ENCODE measurements at places on chromosomes 13 and 19.

DNA sequence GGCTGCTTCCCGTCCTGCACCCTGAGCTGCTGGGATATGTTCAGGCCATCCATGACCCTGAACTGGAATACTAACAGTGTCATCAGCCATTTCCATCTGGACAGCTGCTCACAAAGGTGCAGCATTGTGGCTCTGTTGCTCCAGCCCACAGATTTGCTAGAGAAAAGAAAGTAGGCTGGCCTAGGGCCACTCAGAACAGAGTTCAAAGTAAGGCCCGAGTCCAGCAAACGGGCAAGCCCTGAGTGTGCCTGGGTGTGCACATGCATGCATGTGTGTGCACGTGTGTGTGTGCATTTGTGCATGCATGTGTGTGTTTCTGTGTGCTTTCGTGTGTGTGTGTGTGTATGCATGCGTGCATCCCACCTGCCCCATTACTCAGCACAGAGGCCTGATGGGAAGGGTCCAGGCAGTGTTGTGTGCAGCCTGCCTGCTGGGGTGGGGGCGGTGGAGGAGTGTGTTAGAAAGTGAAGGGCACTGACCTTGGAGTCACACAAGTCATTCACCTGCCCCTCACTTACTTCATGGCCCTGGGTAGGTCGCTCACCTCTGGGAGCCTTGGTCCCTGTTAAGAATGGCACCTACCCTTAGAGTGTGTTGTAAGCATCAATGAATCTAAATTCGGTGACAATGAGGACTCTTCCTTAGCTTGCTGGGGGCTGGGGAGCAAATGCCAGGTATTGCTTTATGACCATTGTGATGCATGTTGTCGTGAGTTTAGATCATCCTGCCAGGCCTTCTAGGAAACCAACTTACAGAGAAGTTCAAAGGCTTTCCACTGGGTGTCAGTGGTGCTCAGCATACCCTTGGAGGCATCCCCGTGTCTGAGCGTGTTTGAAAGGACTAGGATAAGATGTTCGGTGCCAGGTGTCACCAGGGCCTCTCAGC is 53.2 kb downstream of the GPR12 start:
- H3K27ac ChIP-seq, result no peak overlapping the region
- H3K4me3 ChIP-seq, result no peak overlapping the region
- H3K4me1 ChIP-seq, result no peaks in the 10 kb centered on the region
- H3K27me3 ChIP-seq, result no peaks in the 10 kb centered on the region

DNA sequence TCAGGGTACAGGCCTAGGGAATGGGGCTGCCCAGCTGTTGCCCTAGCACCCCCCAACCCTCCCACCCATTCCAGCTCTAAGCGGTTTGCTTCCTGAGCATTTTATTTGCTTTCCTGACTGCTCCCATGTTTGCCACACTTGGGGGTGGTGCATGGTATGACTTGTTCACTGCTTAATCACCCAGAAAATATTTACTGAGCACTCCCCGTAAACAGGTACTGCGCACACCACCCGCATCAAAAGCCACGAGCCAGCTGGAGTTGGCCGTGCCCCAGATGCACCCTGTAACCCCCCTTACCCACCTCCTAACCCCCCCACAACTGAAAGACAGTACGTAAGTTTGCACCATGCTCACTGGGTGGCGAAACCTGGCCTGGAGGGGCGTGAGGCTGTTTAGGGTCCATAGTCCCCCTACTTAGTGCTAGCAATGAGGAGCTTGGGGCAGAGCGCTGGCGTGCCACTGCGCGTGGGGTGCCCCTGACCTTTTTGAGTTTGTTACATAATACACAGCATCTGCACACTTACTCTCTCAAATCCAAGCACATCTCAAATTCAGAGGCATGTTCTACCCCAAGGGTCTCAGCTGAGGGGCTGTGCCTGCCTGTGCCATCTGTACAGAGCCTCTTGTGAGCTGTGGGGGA is 29.8 kb downstream of the DPF1 start:
- H3K27ac ChIP-seq, result no peak overlapping the region
- no peak for DNase-seq
- H3K4me3 ChIP-seq, result no peak overlapping the region
- H3K4me1 ChIP-seq, result peaks cover 9% of the 10 kb centered on the region
- peaks cover 7% of the 10 kb centered on the region for H3K36me3 ChIP-seq
- H3K27me3 ChIP-seq, result no peaks in the 10 kb centered on the region

GRCh38 chr13:49499889-49500660 is 4.3 kb downstream of the PHF11 start:
- no peaks in the 10 kb centered on the region for H3K27me3 ChIP-seq
- peak overlapping the region; percentile 98 for H3K27ac ChIP-seq
- H3K4me1 ChIP-seq, result peaks cover 59% of the 10 kb centered on the region
- H3K4me3 ChIP-seq, result peak overlapping the region; percentile 94
- no peak for DNase-seq
- H3K36me3 ChIP-seq, result peaks cover 32% of the 10 kb centered on the region

GRCh38 chr13:66154976-66155375 is 1075.2 kb downstream of the PCDH9 start:
- no peaks in the 10 kb centered on the region for H3K27me3 ChIP-seq
- DNase-seq, result no peak
- H3K36me3 ChIP-seq, result no peaks in the 10 kb centered on the region
- no peaks in the 10 kb centered on the region for H3K4me1 ChIP-seq
- H3K4me3 ChIP-seq, result no peak overlapping the region

DNA sequence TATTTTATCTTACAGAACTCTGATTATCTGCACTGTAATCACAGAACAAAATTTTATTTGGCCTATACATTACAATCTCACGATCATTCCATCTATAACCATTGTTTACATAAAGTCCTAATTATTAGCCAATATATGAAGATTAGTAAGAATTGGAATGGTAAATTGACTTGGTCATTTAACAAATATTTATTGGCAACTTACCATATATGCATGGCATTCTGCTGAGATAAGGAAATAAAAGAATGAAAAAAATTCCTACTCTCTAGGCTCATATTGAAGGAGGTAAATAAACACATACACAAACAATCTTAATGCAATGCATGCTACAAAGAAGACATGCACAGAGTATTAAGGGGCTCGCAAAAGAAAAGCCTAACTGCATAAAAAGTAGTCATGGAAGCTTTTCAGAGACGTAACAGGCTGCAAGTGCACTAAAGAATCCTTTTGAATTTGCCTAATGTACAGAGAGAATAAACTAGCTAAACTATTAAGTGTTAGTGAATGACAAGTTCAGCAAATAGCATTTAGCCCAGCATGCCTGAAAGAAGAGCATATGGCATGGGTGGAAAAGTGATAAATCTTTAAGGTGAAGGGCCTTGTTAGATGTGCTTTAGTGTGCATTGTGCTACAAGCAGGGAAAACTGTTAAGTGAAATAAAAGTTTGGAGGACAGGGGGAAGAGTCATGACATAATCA is 1131.1 kb downstream of the PCDH9 start:
- no peak overlapping the region for H3K4me3 ChIP-seq
- no peak overlapping the region for H3K27ac ChIP-seq
- H3K27me3 ChIP-seq, result no peaks in the 10 kb centered on the region
- H3K36me3 ChIP-seq, result no peaks in the 10 kb centered on the region
- DNase-seq, result no peak

DNA sequence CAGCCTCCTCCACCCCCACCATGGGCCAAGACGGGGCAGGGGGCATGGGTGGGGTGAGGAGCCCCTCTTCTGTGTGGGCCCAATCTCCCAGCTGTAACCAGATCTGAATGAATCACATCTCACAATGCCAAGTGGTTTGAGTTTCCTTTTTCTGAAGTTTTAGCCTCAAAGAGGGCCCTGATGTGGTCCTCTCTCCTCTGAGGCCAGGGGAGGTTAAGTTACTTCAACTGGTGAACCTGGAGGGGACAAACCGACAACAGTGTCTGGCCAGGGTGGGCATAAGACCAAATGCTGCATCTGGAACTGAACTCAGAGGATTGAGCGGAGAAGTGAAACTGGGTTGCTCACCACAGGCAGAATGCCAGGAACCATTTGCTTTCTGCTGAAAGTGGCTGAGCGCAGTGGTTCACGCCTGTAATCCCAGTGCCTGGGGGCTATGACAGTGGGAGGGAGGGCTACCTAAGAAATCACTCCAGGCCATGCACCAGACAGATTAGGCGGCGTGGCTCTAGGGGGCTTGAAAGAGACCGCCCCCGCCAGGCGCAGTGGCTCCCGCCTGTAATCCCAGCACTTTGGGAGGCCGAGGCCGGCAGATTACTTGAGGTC is 15.4 kb upstream of the IRGC start:
- H3K36me3 ChIP-seq, result peaks cover 2% of the 10 kb centered on the region
- H3K27me3 ChIP-seq, result peaks cover 35% of the 10 kb centered on the region
- H3K4me3 ChIP-seq, result peak overlapping the region; percentile 98

- peaks cover 25% of the 10 kb centered on the region for H3K4me1 ChIP-seq
- H3K27ac ChIP-seq, result no peak overlapping the region
- H3K4me3 ChIP-seq, result no peak overlapping the region
These were observed 30.4 kb downstream of the CYP4F22 start for GRCh38 chr19:15538774-15539173.

- H3K36me3 ChIP-seq, result peaks cover 29% of the 10 kb centered on the region
- no peak overlapping the region for H3K4me3 ChIP-seq
- H3K4me1 ChIP-seq, result peaks cover 31% of the 10 kb centered on the region
- no peak for DNase-seq
- no peaks in the 10 kb centered on the region for H3K27me3 ChIP-seq
These were observed 44.3 kb downstream of the ZMYM2 start for GRCh38 chr13:20002787-20003186.
